Activated effector memory CD4-positive, alpha-beta T cell treated with anti-CD3 and anti-CD28 coated beads, Interleukin-2, amount 50 U/mL, for 16 hours (primary cell): ENCODE measurements at places on chromosomes 2 and 18.

- DNase-seq = no peak
Measured at GRCh38 chr2:223897669-223898330, 47.3 kb downstream of the WDFY1 start.

- no peak for DNase-seq
Measured at GRCh38 chr2:129673847-129674711, 305.4 kb upstream of the RAB6C start.

GRCh38 chr2:238861766-238862315 is 14.0 kb downstream of the TWIST2 start:
- DNase-seq = no peak

DNA sequence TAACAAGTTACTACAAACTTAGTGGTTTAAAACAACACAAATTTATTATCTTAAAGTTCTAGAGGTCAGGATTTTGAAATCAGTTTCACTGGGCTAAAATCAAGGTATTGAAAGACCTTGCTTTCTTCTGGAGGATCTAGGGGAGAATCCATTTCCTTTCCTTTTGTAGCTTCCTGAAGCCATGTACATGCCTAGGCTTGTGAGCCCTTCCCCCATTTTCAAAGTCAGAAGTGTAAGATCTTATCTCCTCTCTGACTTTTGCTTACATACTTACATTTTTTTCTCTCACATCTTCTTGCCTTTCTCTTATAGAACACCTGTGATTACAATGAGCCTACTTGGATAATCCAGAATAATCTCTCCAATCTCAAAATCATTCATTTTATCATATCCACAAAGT is 78.7 kb upstream of the MBOAT2 start:
- no peak for DNase-seq

DNA sequence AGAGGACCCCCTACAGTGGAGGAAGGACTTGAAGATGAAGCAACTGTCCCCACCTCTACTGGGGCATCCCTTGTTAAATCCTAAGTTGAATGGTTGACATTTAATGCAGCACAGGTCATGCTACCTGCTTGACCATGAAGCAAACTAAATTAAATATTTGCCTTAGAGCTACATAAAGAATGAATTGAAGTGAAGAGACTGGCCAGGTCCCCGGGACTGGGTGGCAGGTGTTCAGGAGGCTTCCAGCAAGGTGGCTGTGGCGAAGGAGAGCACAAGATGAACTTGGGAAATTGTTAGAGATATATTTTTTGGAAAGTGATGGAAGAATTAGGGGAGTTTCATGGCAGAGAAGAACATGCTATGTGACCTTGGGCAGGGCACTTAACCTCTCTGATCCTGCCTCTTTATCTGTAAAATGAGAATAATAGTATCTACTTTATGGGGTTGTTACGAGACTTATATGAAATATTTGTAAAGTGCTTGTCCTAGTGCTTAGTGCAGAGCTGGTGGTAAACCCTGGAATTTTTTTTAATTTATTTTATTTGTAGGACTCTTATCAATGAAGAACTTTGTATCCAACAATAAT is 37.3 kb downstream of the EFR3B start:
- DNase-seq = peak; percentile 38

- DNase-seq = no peak
Measured at GRCh38 chr2:5690718-5691220, 1.4 kb upstream of the SOX11 start.

DNA sequence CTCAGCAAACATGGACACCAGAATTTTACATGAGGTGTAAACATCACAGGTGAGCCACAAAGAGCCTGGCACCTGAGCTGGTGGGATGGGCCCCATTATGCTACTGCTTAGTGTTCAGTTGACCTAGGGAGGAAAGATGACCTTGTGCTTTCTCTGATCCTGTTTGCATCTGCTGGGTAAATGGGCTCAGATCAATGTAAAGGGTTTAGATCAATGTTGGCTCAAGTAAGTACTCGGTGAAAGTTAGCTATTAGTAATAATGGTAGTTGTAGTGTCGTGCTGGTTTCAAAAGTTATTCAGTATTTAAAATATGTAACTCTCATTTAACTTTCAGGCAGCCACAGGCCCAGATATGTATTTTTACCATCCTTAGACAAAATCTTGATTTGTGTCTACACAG is 19.8 kb downstream of the ABHD3 start:
- no peak for DNase-seq

- no peak for DNase-seq
Measured at GRCh38 chr2:120348737-120349439, 3.0 kb downstream of the INHBB start.

DNA sequence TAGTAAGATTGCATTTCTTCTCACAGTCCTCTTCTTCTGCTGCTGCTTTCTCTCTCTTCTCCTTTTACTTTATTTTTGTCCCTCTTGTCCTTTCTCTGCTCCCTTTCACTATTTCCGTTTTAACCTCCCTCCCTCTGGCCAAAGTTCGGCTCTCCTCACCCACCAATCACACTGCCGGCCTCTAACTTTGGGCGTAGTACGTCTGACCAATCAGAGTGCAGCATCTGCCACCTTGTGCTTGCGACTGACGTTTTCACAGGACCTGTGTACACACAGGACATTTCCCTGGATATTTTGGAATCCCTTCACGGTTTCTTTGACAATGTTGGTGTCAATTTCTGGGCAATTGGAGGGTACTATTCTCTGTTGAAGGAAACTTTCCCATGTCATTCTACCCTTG is 22.6 kb upstream of the ICOS start:
- no peak for DNase-seq

- no peak for DNase-seq
Measured at GRCh38 chr2:23534771-23535170, 149.8 kb downstream of the KLHL29 start.

DNA sequence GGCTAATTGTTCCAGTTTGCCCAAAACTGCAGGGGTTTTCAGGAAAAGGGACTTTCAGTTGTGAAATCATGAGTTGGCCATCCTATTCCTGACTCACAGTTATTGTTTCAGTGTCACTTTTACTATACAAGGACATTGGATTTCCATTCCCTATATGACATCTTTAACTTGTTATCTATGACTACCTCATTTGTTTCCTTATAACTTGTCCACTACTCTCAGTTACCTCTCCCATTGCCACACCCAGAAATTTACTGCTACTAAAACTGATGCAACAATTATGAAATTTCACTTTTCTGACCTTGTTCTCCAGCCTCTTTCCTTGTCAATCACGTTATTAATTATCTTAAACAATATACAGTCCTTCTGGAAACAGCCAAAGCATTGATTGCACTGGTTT is 116.5 kb upstream of the ZNF804A start:
- no peak for DNase-seq

- DNase-seq = no peak
Measured at GRCh38 chr2:180871649-180872048, 108.8 kb upstream of the UBE2E3 start.

GRCh38 chr2:79612999-79613398 is 100.1 kb downstream of the CTNNA2 start:
- DNase-seq = no peak

DNA sequence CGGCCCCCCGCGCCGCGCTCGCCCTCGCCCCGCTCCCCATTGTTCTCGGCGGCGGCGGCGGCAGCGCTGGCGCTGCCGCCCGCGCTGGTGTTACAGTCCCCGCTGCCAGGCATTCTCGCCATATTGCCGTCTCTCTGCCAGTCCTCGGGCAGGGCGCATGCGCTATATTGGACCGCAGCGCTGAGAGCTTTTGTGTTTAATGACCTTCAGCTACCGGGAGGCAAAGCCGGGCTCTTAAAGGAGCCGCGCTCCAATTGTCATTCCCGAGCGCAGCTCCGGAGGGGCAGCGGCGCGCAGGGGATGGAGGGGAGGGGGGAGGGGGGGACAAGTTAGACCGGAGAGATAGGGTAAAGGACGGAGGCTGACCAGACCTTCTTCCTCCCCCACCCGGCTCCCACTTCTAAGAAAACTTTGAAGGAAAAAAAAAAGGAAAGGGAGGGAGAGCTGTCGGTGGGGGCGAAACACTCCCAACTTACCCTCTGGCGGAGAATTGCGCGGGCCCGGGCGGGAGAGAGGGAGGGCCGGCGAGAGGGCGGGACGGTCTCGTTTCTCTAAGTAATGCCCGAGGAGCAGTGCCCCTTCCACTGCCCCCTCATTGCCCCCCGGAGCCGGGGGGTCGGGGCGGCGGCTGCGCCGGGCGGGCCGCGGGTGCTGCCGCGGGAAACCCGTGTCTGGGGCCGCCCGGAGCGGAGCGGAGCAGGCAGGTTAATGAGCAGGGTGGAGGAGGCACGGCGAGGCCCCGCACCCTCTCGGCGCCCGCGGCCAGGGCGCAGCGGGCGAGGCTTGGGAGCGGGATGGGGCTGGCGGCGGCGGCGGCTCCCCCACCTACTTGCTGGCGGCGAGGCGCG is at the start of gene KCTD1:
Gene KCTD1, minus strand, starts transcription at position 139 of the 848 bp plus-strand sequence. Its CDS starts 17 bp downstream, at position 122.
- peak; percentile 88 for DNase-seq

- no peak for DNase-seq
Measured at GRCh38 chr2:219218217-219218731, 484 bp downstream of the ABCB6 start.

GRCh38 chr18:8911408-8912340 is 190.8 kb upstream of the NDUFV2 start:
- no peak for DNase-seq

GRCh38 chr2:64567473-64567872 is 43.3 kb downstream of the AFTPH start:
- no peak for DNase-seq

DNA sequence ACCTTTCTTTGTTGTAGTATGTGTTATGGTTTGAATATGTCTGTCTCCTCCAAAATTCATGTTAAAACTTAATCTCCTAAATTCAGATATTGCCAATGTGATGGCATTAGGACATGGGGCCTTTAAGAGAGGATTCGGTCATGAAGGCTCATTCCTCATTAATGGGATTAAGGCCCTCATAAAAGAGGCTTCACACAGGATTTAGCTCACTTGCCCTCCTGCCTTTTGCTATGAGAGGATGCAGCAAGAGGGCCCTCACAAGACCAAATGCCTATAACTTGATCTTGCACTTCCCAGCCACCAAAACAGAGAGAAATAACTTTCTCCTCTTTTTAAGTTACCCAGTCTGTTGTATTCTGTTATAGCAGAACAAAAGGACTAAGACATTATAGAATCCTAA is 19.7 kb downstream of the ZBTB14 start:
- DNase-seq = no peak

- no peak for DNase-seq
Measured at GRCh38 chr2:191710411-191710900, 32.5 kb downstream of the NABP1 start.

DNA sequence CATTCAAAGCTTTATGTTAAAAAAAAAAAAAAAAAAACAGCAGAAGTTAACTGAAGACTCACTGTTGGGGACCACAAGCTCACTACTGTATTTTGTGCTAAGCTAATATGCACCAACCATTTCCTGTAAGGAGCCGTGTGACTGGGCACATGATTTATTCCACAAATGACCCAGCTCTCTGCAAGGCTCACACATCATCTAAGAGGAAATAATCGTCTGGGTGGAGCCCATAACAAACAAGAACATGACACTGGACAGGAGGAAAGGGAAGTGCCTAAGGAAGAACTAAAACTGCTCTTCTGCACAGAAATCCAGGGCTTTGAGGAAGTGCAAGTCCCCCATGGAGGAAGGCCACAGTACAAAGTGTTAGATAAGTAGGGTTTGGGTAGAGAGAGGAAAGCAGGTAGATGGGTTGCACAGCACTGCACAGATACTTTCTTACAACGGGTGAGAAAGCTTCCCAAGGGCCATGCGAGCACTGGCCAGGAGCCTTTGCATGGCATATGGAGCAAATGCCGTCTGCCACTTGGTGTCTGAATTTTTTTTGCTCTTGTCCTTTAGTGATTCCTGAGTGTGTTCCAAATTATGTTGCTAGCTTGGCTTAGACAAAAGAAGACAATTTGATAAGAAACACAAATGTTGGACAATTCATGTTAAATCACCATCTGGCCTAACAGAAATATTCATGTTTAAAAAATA is 24.4 kb downstream of the NFE2L2 start:
- DNase-seq = no peak

DNA sequence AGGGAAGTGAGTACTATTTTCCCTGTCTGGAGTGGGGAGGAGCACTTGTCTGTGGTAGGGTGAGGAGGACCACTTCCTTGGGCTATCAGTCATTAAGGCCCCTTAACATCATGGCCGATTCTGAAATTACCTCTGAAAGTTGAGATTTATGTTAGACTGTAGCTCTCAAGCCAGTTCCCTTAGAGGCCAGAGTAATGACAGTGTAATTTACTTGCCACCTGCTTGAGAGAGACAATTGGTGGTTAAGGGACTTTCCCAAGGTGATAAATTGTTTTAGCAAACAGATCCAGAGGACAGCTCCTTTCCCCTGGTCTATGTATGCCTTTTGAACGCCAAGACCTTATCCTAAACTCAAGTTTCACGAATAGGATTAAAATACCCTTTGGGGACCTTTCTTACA is 56.1 kb downstream of the NEDD4L start:
- no peak for DNase-seq

- no peak for DNase-seq
Measured at GRCh38 chr2:119339562-119339923, 27.1 kb downstream of the C2orf76 start.

DNA sequence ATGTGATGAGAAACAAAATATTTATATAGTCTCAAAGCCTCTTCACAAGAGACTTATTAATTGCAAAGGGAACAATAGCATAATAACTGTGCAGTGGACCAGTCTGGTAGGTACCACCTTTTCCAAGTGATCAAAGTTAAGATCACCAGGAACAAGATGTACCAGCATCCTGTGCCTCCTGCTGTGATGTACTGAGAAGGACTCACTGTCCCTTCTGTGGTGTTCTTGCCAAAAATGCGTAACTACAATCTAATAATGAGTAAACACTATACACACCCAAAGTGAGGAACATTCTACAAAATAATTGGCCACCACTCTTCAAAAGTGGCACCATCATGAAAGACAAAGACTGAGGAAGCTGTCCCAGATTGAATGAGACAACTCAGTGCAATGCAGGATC is 14.5 kb downstream of the GNLY start:
- no peak for DNase-seq

DNA sequence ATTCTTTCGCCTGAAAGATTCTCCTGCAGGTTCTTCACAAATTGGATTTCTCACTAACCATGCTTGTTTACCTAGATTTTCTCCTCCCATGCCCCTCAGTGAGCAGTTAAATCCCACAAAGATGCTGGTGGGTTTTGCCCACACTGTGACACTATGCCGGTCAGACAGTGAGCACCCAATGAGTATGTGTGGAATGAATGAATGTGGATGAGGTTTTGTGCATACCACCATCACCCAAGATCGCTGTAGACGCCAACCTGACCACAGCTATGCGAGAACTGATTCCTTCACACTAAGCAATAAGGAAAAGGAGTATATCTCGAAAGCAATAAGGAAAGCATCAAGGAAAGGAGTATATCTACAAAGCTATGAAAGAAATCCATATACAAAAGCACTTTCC is 116.7 kb downstream of the PID1 start:
- DNase-seq = no peak

- no peak for DNase-seq
Measured at GRCh38 chr2:180655393-180655792, 325.0 kb upstream of the UBE2E3 start.

- no peak for DNase-seq
Measured at GRCh38 chr2:128642821-128643220, 324.2 kb upstream of the HS6ST1 start.

DNA sequence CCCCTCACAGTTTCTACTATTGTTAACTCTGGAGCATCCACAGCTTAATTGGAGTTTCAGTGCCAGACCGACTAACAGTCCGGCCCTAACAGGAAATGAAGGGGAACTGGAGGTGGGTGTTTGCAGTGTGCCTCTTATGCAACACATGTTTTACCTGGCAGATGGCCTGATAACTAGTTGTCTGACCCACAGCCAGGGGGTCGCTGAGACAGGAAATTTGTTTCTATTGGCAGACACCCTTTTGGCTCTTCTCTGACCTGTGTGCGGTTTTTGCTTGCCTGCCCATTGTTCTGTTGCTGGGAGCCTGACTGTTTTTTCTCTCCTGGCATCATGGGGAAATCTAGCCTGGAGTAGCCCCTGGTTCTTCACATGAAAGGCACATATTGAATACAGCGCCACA is 1329.8 kb downstream of the DSC3 start:
- no peak for DNase-seq
